NCI-H187 treated with DMSO at 0.1 percent for 48 hours (cell line): ENCODE measurements at places on chromosomes 7 and 10.

DNA sequence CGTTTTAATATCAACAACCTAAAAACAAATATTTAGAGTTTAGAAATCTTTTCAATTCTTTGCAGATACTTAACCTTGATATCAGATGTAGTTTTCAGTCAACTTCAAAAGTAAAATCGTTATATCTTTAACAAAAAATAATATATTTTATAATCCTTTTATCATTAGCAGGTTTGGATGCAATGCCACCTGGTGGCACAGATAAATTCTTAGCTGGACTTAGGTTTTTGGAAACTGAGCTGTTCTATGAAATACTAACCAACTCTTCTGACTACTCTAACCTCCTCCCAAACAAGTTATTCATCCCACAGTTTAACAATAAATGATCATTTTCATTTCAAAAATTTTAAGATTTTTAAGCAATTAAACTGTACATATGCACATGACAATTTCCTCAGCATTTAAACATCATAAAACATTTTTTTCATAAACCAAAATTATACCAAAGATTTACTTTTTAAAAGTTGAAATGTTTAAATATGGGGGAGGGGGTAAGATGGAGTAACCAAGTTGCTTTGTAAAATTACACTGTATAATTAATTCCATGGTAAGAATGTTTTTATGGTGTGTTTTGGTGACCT lies 56.9 kb downstream of the HIBADH start:
- DNase-seq: no peak

- DNase-seq: peak; percentile 41
These were observed 150.0 kb upstream of the LAMB4 start for GRCh38 chr7:108280136-108280535.

GRCh38 chr10:109411917-109412316 lies 511.4 kb downstream of the XPNPEP1 start:
- no peak for DNase-seq

DNA sequence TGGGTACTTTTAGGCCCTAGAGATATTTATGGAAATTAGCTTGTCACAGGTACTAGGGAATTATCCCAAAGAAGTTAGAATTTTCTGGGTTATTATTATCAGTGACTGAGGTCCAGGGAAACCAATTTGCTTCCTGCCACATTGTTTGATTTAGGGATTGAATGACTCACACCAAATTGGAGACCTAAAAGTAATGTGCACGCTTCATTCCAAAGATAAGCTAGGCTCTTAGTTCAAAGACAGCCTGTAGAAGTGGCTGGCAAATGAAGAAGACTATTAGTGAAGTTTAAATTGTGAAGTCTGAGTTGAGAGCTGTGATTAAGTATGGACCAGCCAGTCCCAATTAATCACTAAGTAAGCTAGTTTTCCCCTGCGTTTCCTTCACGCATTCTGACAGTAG lies 188.1 kb upstream of the MYO3A start:
- no peak for DNase-seq

GRCh38 chr7:33044986-33045385 lies 17.6 kb downstream of the NT5C3A start:
- DNase-seq: no peak

- DNase-seq: no peak
These were observed 74.3 kb upstream of the ASAH2 start for GRCh38 chr10:50325449-50326171.

GRCh38 chr7:137942484-137943115 lies 59.3 kb downstream of the CREB3L2 start:
- DNase-seq: no peak

GRCh38 chr7:108629651-108630400 lies 60.2 kb downstream of the DNAJB9 start:
- DNase-seq: no peak

GRCh38 chr7:142535123-142535779 lies 214.0 kb upstream of the PRSS1 start:
- DNase-seq: no peak

GRCh38 chr10:128096486-128097199 lies 29.6 kb downstream of the MKI67 start:
- DNase-seq: no peak

GRCh38 chr10:14774797-14775196 lies at the start of gene FAM107B:
TSS of gene FAM107B (minus strand) at chr10:14774897. CDS start at chr10:14774663, 234 bp downstream.
- no peak for DNase-seq

GRCh38 chr10:116772909-116773705 lies 30.7 kb upstream of the HSPA12A start:
- DNase-seq: no peak

DNA sequence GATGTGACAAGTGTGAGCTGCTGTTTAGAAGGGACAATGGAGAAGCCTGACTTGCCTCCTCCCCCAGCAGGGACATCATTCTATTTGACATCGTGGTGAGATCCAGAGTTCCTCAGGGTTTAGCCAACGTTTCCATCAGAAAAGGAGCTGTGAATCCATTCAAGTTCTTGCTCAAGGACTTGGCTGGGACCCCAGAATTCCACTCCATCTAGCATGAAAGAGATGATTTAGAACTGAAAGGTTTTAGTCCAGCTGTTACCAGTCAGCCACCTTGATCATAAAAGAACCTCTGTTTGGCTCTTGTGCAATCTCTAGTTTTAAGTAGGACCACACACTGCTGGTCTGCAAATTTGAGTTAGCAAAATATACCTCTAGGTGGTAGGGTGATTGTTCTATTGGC lies 337.6 kb downstream of the FRMD4A start:
- DNase-seq: no peak

DNA sequence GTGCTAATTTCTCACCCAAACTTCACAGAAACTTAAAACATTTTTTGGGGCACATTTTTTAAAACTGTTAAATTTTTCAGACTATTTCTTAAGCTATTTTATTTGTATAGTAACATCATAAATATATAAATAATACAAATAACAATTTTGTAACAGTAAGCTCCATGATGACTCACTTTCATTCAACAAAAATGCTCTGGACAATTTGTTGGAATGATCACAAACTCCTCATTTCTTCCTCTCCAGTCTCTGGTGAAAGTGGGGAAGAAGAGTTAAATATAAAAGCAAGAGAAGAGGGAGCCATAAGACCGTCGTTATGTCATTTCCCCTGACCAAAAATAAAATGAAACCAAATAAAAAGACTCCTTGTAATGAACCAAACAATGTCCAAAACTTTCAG lies 162.4 kb downstream of the AGMO start:
- no peak for DNase-seq

- no peak for DNase-seq
These were observed 227.6 kb downstream of the DGKI start for GRCh38 chr7:137619181-137619580.

- no peak for DNase-seq
These were observed 46.5 kb downstream of the INHBA start for GRCh38 chr7:41656366-41656765.

DNA sequence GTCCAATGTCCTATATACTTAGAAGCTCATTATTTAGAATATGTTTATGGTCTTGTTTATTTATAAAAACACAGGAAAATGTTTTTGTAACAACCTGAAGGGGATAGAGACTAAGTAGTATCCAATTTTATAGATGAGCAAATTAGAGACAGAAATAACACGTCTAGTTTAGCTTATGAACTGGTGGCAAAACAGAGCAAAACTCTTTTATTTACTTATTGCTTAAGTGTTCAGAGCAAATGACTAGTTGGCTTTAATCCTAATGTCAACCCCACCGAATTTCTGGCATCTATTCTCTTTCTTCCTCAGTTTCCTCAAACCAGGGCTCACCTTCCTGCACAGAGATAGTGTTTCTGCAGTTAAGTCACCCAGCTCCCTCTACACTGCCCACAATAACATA lies 792.8 kb downstream of the REEP3 start:
- no peak for DNase-seq

- DNase-seq: no peak
These were observed 6.5 kb upstream of the CHST3 start for GRCh38 chr10:71957546-71958275.

GRCh38 chr7:141993354-141993753 lies 2.3 kb upstream of the MGAM start:
- no peak for DNase-seq

DNA sequence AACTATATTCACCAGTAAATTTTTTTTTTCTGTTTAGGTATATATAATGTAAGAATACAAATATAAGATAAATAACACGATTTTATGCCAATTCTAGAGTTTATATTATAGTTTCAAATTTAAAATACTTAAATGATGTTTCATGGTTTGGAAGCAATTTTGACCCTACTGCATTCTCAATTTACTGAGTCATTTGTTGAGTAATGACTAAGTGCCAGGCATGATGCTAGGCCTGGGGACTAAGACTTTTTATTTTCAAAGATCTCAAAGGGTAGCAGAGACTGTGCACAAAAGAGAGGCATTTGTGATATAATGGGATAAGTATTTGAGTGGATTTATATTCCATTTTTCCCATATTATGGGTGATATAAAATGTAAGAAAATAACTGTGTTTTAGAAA lies 78.9 kb upstream of the SMIM30 start:
- DNase-seq: no peak

- DNase-seq: no peak
These were observed 177.4 kb upstream of the CDCA7L start for GRCh38 chr7:22123139-22123538.

GRCh38 chr10:69854511-69855345 lies 53.0 kb downstream of the COL13A1 start:
- DNase-seq: no peak

GRCh38 chr10:78211561-78212051 lies 177.9 kb downstream of the RPS24 start:
- DNase-seq: no peak

DNA sequence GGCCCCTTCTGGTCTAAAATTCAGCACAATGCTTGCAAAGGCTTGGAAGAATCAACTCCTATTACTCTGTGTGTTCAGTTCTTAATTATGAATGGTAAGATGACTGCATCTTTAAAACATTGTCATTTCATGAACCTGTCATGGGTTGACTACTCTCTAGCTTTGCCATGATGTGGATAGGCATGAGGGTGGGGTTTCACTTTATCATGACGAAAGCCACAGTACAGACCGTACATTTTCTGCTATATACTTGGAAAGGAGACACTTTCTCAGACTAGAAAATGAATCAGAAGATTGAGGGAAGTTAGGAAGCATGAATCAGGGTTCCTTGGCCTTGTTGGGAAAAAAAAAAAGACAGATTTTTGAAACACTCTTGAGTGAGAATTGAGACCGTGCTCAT lies 19.7 kb upstream of the MSRB2 start:
- no peak for DNase-seq

- DNase-seq: no peak
These were observed 352.4 kb downstream of the TCERG1L start for GRCh38 chr10:130958981-130959751.

- DNase-seq: no peak
These were observed 118.0 kb upstream of the KMT2C start for GRCh38 chr7:152553671-152554317.

DNA sequence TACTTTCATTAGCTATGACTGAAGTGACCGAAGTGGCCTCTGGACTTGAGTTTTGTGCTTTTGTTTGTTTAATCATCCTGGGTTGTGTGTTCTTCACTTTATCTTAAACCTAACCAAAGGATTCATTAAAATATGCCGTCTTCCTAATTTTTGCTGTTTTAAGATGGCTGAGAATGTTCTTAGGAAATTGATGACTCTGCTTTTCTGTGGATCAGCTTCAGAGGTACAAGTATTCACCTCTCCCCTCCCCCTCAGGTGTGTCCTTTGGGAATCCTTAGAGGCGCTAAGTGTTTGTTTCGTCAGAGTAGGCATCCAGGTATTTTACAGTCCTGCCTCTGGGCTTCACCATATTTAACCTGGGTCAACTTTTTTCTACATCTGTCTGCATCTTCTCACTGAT lies 1.1 kb downstream of the CCDC126 start:
- DNase-seq: no peak

GRCh38 chr10:125979976-125980375 lies 83.6 kb downstream of the FANK1 start:
- no peak for DNase-seq

DNA sequence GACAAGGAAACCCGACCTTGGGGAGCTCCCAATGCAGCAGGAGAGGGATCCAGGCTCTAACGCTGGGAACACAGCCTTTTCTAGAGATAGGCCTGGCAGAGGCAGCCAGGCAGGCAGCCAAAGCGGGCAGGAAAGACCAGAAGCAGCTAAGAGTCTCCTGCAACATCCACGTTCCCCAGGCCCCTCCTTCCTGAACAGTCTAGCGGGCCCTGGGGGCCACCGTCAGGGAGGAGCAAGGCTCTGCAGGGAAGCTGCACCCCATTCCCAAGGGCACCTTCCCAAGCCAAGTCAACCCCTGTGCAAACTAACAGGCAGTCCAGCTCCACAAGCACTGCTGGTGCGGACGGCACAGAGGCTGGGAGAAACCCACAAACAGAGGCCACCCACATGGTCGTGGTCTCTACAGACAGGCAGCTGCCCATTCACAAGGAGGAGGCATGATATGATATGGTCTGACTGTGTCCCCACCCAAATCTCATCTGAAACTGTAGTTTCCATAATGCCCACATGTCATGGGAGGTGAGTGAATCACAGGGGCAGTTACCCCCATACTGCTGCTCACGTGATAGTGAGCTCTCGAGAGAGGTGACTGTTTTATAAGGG lies 115.7 kb downstream of the MAD1L1 start:
- no peak for DNase-seq

- no peak for DNase-seq
These were observed 27.9 kb upstream of the LOXL4 start for GRCh38 chr10:98295907-98296306.

DNA sequence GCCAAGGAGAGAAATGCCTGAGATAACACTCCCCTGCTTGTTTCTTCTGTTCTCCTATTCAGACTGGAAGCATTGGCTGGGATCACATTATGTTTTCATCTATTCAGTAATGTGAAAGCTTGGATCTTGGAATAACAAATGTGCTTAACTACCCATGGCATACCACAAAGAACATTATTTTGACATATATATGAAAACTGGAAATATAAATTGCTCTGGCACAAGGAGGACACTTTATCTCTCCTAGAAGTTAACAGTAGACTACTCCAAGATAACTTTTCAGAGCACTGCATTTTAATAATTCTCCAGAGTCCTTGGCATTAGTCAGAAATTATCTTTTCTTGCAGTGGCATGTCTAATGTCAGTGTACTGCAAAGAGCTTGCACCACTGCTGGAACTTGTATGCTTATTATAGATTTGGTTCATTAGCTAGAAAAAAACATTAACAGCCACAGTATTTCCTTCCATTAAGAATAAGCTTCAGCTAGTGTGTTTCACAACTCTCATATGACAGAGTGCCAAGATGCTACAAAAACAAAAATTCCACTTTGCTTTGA lies 169.3 kb upstream of the LRRN3 start:
- DNase-seq: no peak

DNA sequence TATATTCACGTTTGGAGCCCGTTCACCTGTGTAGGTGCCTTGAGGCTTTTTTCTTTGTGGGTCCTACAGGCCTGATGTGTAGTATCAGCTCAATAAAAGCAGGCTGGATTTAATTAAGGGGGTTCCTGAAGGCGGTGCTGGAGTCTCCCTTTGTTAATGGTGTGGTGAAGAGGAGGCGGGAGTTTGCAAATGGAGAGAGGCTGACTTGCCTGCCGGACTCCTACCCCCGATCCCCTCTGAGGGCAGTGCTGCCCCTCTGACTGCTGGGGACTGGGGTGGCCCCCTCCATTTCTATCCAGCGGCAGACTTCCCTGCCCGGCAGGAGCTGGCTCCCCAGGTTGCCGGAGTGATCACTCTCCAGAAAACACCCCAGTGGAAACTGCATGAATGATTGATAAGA lies 45.1 kb downstream of the ZMIZ1 start:
- no peak for DNase-seq

- peak; percentile 68 for DNase-seq
These were observed 104.3 kb downstream of the KIAA1217 start for GRCh38 chr10:24313283-24313682.

- DNase-seq: no peak
These were observed 29.7 kb downstream of the ZNF467 start for GRCh38 chr7:149743476-149744255.

- DNase-seq: no peak
These were observed 335.8 kb downstream of the PRPF18 start for GRCh38 chr10:13922586-13922985.
